Endothelial cell (in vitro differentiated cells): ENCODE measurements at places on chromosomes 11 and 22.

DNA sequence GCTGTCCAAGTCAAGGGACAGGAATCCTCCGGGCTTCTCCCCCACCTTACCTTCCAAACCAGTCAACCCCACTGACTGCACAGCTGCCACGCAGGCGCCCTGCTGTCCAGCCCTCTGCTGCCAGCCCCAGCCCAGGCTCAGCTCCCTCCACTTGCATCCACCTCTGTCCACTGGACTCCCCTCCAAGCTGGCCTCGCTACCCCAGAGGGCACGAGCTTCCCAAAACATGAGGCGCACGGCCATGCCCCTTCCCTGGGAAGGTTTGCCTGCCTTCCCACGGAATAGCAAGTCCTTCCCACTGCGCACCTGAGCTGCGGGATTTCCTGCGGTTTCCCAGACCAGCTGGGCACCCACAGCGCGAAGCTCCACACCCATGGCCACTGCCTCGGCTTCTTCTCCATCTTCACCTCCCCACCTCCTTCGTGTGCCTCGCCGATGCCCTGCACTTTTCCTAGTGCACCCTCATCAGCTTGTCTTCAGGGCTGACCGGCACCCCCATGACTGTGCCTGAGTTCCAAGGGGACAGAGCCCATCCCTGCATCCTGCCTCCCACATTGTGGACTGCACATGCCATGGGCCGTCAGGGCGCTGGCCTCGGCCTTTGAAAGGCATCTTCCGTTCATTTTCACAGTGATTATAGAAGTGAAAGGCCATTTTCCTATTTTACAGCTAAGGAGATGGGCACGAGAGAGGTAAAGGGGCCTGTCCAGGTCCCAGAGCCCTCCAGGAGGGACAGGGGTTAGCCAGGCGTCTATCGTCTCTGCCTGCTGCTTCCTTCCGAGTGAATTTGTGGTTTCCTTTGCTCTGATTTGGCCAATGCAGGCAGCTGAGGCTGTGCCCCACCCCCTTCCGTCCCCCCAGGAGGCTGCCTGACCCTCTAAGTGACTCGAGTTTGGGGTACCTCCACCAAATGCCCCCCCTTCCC, 16.4 kb downstream of the IFITM10 start:
- no peak for DNase-seq
- H3K36me3 ChIP-seq = peaks cover 21% of the 10 kb centered on the region
- no peaks in the 10 kb centered on the region for H3K4me1 ChIP-seq

DNA sequence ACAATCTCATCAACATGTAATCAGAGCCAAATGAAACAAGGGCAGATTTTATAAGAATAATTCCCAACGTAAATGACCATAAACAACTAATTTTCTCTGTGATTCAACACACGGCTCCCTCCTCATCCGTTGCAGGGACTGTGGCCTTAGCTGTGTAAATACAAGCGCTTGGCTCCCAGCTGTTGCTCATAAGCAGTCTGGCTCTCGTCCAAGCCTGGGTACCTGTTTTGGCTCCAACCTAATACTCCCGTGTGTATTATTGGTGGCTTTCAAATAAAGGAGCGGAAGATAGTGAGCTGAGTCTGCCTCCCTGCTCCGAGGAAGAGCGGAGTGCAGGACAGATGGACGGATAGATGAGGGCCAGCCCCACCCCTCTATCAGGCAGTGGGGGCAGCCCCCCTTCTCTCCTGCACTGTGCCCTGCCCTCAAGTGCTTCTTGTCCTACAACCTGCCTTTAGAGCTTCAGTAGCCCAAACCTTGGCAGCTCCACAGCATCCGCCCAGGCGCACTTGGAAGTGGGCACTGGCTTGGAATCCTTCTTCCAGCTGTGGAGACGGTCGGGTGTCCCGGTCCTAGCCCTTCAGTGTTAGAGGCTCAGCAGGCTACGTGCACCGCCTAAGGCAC, 670.9 kb downstream of the BRD1 start:
- H3K36me3 ChIP-seq = no peaks in the 10 kb centered on the region
- H3K27ac ChIP-seq = no peak overlapping the region
- peaks cover 5% of the 10 kb centered on the region for H3K27me3 ChIP-seq
- no peak for DNase-seq

GRCh38 chr11:76661834-76662434, 8.6 kb downstream of the LRRC32 start:
- H3K36me3 ChIP-seq = peaks cover 31% of the 10 kb centered on the region
- H3K27me3 ChIP-seq = peaks cover 17% of the 10 kb centered on the region
- no peak overlapping the region for H3K4me3 ChIP-seq

GRCh38 chr11:27464289-27464696, 8.3 kb downstream of the LGR4 start:
- no peaks in the 10 kb centered on the region for H3K27me3 ChIP-seq
- no peaks in the 10 kb centered on the region for H3K36me3 ChIP-seq
- H3K27ac ChIP-seq = no peak overlapping the region
- H3K4me1 ChIP-seq = peaks cover 6% of the 10 kb centered on the region
- DNase-seq = no peak

GRCh38 chr11:16750417-16750816, 12.0 kb downstream of the C11orf58 start:
- DNase-seq = no peak
- peaks cover 1% of the 10 kb centered on the region for H3K27me3 ChIP-seq
- H3K27ac ChIP-seq = peak overlapping the region; percentile 37
- no peaks in the 10 kb centered on the region for H3K4me1 ChIP-seq

DNA sequence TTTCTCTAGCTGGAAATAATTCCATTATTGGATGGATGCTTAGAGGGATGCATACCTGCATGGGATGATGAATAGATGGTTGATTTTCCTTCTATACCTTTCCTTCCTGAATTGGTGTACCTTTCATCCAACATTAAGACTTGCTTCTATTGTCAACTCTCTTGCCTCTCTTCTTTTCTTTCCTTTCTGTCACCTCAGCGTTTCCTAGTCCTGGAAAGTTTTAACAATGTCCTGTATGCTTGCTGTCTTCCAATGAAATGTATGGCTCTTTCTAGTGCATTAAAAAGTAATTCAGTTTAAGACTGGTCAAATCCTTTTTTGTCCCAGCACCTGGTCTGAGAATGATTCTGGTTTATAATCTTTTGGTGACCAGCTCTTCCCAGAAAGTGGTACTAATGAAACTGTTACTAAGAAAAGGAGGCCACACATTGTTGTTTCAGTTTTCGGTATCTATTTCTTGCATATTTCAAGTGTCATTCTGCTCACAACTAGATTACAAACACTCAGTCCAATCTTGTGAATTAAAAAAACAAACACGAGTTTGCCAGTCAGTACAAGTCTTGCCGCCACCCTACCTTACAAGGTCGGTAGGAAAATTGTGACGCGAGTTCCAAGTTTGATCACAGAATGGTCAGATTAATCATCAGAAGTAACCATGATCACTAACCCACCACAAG, 8.0 kb downstream of the POU2AF1 start:
- no peaks in the 10 kb centered on the region for H3K4me1 ChIP-seq
- no peak overlapping the region for H3K4me3 ChIP-seq
- H3K27ac ChIP-seq = no peak overlapping the region
- H3K36me3 ChIP-seq = no peaks in the 10 kb centered on the region

DNA sequence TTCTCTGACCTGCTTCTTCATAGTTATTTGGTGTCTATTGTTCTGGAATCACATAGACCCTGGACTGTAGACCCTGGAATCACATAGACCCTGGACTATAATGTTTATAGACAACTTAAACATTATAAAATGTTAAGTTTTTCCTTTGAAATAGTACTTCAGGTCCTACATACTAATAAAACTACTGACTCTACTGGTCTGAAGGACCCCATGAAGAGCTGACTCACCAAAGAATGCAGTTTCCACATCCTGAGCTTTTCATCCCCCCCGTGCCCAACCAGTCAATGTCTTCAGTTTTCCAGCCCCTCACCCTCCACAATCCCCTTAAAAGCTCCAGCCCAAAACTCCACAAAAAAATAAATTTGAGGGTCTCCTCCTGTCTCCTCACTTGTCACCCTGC, 6.6 kb upstream of the PLEKHA7 start:
- H3K27me3 ChIP-seq = peaks cover 2% of the 10 kb centered on the region
- no peaks in the 10 kb centered on the region for H3K4me1 ChIP-seq
- no peak for DNase-seq
- H3K27ac ChIP-seq = no peak overlapping the region

GRCh38 chr11:109062445-109062844, 359.5 kb upstream of the C11orf87 start:
- no peaks in the 10 kb centered on the region for H3K36me3 ChIP-seq
- peaks cover 2% of the 10 kb centered on the region for H3K27me3 ChIP-seq
- H3K4me3 ChIP-seq = no peak overlapping the region
- DNase-seq = no peak

- H3K4me1 ChIP-seq = no peaks in the 10 kb centered on the region
- peaks cover 8% of the 10 kb centered on the region for H3K27me3 ChIP-seq
- peaks cover 3% of the 10 kb centered on the region for H3K36me3 ChIP-seq
- no peak overlapping the region for H3K4me3 ChIP-seq
- no peak overlapping the region for H3K27ac ChIP-seq
Observed at GRCh38 chr11:11969380-11970215, 38.8 kb downstream of the DKK3 start.

DNA sequence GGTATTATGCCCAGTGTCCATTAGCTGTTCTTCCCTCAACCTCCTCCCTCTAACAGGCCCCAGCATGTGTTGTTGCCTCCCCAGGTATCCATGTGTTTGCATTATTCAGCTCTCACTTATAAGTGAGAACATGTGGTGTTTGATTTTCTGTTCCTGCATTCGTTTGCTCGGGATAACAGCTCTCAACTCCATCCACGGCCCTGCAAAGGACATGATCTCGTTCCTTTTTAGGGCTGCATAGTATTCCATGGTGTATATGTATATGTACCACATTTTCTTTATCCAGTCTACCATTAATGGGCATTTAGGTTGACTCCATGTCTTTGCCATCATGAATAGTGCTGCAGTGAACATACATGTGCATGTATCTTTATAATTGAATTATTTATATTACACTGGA, 82.8 kb downstream of the PRMT3 start:
- peaks cover 7% of the 10 kb centered on the region for H3K4me1 ChIP-seq
- H3K36me3 ChIP-seq = no peaks in the 10 kb centered on the region
- no peak overlapping the region for H3K4me3 ChIP-seq

DNA sequence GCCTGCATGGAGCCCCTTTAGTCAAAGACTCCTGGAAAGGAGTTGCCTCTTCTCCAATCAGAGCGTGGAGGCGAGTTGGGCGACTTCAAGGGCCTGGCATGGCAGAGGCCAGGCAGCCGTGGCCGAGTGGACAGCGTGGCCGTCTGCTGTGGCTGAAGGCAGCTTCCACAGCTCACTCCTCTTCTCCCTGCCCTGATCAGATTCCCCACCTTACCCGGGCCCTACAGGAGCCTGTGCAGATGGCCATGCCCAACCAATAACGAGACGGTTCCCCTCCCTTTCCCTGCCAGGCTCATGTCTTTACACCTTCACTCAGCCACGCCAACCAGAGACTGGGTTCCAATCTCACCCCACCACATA, 20.0 kb upstream of the SLC22A12 start:
- H3K27ac ChIP-seq = no peak overlapping the region
- peaks cover 2% of the 10 kb centered on the region for H3K27me3 ChIP-seq
- no peak overlapping the region for H3K4me3 ChIP-seq
- H3K36me3 ChIP-seq = no peaks in the 10 kb centered on the region
- peaks cover 5% of the 10 kb centered on the region for H3K4me1 ChIP-seq
- no peak for DNase-seq

DNA sequence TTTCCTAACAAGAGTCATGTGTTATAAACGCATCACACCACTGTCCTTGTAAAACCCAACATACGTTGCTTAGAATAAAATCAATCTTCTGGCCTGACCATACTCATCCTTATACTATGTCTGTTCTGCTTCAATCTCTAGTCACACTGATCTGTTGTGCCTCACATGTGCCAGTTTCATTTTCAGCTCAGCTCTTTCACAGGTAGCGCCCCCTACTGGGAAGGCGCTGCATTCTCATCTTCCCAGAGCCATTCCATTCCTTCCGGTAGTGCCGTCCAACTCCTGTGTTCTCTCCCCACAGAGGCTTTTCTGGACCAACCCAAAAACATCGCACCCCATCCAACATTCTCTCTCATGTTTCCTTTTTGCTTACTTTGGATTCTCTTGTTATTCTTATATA, 22.2 kb downstream of the CASP5 start:
- H3K27me3 ChIP-seq = no peaks in the 10 kb centered on the region
- no peaks in the 10 kb centered on the region for H3K36me3 ChIP-seq
- no peaks in the 10 kb centered on the region for H3K4me1 ChIP-seq
- no peak overlapping the region for H3K4me3 ChIP-seq

DNA sequence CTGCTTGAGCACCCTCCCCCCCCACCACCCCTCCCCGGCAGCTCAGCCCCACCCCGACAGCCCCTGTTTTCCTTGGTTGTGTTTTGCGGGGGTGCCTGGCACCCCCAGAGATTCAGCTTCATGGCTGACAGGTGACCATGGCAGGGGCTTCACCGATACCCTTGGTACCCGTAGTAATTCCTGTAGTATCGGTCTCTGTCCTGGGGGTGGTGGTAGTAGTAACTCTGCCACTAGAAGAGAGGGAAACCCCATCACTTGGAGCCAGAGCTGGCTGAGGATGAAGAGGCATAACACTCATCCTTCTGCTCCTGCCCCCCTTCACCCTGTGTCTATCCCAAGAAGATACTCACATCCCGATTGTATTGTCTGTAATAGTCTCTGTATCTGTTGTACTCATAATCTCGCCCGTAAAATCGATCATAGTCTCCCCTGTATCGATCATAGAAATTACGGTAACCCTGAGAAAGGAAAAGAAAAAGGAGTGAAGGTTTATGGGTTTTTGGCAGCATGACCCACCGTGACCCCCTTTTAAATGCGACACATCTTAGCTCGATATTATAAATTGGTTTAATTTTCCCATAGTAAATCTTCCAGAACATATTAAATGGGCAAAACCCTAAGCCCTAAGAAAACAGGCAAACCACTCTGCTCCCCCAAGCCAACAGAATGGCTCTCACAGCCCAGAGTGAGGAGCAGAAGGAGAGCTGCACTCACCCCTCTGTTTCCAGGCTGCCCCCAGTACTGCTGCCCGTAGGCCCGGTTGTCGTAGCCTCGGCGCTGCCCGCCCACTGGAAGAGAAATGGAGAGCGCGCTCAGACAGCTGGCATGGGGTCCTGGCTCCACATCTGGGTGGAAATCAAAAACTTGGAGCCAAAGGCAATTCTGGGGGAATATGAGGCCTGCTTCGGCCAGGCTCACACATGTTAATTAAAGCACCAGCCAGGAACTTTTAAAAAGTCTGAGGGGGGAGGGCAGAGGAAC, 8.0 kb downstream of the GNG3 start:
- H3K27me3 ChIP-seq = peaks cover 4% of the 10 kb centered on the region
- no peak overlapping the region for H3K27ac ChIP-seq
- peaks cover 2% of the 10 kb centered on the region for H3K4me1 ChIP-seq
- DNase-seq = no peak
- peak overlapping the region; percentile 4 for H3K4me3 ChIP-seq
